ENCODE measurements at places on chromosomes 6 and 20. TPM values are rescaled to one million over a fixed set of nuclear protein-coding genes. Genes with fewer than 3 reads are reported as not detected.

- H3K36me3 ChIP-seq = no peaks in the 10 kb centered on the region
- H3K4me1 ChIP-seq = no peaks in the 10 kb centered on the region
- H3K4me3 ChIP-seq = no peak overlapping the region
Measured at GRCh38 chr6:157261606-157262005, 61.7 kb downstream of the TMEM242 start.

DNA sequence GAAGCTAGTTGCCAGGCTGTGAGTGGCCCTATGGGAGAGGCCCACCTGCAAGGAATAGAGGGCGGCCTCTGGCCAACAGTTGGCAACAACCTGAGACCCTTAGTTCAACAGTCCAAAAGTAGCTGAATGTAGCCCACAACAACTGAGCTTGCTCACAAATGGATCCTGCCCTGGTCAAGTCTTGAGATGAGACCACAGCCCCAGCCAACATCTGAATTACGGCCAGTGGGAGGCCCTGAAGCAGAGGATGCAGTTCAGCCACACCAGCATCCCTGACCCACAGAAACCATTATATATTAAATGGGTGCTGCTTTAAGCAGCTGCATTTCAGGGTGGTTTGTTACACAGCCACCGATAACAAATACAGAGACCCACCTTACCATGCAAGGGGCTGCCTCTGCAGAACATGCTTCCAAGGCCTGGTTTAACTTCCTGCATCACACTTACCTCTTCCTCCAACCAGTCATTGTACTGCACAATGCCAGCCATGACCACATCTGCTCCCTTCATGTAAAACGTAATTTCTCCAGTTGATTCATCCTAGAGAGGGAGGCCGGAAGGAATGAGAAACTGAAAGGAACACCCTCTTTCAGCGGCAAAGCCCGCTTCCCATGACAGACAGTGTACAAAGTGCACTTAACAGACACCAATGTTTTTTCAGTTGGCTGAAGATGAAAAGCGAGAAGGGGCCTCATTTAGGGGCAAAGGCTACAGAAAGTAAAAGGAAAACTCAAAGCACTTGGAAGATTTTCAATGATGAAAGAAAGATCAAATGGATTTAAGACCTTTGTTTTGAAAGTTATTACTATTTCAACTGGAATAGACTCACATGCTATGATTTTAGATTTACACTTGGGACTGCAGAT is 86.2 kb upstream of the NFATC2 start:
- peaks cover 1% of the 10 kb centered on the region for H3K36me3 ChIP-seq
- peak overlapping the region; percentile 3 for H3K27ac ChIP-seq
- H3K4me3 ChIP-seq = peak overlapping the region; percentile 44

- DNase-seq = peak; percentile 46
- H3K27me3 ChIP-seq = no peaks in the 10 kb centered on the region
- H3K27ac ChIP-seq = peak overlapping the region; percentile 94
- H3K4me3 ChIP-seq = peak overlapping the region; percentile 99
- H3K36me3 ChIP-seq = peaks cover 16% of the 10 kb centered on the region
- H3K4me1 ChIP-seq = peaks cover 54% of the 10 kb centered on the region
Measured at GRCh38 chr6:45423111-45423823, 45.5 kb upstream of the SUPT3H start.

DNA sequence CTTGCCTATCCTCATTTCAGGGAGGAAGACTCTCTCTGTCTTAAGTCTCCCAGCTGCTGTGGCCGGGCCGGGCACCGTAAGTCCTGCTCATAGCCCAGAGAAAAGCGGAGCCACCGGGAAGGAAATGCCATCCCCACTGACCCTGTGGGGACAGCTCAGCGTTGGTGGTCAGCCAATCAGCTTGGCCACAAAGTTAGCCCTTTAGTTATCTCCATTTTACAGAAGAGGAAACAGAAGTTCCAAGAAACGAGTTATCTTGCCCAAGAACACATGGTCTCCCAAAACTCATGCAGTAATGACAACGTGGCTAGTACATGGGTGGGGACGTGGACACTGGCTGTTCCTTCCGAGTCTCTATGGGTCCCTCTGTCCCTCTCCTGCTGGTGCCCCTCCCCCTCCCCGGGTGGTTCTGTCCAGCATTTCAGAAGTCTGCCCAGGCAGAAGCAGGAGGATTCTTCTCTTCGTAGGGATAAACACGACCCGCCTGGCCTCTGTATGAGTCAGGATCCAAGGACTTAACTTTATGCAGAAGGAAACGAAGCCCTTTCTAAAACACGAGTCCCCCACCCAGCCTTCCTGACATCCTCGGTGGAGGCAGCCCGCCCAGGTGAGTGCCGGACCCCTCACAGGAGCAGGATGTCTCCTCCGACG is 273.8 kb downstream of the CDH4 start:
- no peaks in the 10 kb centered on the region for H3K4me1 ChIP-seq
- no peaks in the 10 kb centered on the region for H3K27me3 ChIP-seq
- H3K36me3 ChIP-seq = no peaks in the 10 kb centered on the region
- H3K27ac ChIP-seq = no peak overlapping the region
- DNase-seq = no peak

DNA sequence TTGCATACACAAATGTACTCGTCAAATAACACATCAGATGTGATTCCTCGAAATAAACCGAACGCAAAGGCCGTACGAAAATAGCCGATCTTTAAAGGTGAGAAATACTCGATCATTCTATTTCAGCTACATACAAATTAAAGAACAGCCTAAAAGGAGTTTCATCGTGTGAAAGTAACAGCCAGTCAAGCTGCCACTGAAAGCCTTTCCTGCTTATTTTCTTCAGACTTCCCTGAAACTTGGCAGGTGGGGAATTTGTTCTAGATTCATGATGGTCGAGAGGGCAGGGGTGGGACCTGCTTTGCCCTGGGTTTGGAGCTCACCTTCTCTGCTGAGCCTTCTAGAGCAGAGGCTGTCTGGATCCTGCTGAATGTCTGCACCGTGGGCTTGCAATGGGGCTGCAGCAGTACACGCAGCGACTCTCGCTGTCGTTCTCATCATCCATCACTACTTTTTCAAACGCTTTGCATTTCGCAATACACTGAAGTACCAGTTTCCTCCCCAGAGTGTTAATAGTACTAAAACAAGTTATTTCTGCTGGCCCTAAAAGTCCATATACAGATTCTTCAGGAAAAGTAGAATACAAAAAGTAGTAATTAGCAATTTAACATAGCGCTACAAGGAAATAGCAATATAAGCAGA is 16.2 kb downstream of the FOXC1 start:
- peak overlapping the region; percentile 60 for H3K4me3 ChIP-seq
- no peak for DNase-seq
- H3K27me3 ChIP-seq = peaks cover 73% of the 10 kb centered on the region
- no peaks in the 10 kb centered on the region for H3K36me3 ChIP-seq

DNA sequence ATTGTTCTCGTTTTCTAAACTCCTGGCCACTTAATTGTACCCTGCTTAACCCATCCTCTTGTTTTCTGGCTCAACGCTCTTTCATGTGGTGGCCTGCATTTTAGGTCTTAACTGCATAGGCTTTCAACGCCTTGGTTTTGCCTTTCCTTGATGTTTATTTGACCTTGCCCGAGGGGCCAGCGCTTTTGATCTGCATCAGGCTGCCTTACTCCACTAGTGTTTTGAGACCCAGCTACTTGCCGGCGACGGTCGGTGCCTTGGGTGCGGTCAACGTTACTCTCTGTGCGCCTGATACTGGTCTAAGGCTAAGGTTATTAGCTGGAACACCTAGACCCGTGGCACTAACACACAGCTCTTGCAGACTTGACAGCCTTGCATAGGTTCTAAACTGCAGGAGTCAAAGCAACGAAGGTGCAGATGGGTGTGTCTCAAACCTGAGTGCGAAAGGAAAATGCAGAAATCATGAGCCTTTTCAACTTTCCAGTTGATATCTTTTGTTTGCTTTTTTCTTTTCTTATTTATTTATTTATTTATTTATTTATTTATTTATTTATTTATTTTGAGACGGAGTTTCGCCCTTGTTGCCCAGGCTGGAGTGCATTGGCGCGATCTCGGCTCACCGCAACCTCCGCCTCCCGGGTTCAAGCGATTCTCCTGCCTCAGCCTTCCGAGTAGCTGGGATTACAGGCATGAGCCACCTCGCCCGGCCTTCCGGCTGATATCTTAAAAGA is 138.8 kb downstream of the HFE start:
- no peaks in the 10 kb centered on the region for H3K27me3 ChIP-seq
- H3K4me1 ChIP-seq = peaks cover 22% of the 10 kb centered on the region
- H3K36me3 ChIP-seq = no peaks in the 10 kb centered on the region
- H3K27ac ChIP-seq = no peak overlapping the region

DNA sequence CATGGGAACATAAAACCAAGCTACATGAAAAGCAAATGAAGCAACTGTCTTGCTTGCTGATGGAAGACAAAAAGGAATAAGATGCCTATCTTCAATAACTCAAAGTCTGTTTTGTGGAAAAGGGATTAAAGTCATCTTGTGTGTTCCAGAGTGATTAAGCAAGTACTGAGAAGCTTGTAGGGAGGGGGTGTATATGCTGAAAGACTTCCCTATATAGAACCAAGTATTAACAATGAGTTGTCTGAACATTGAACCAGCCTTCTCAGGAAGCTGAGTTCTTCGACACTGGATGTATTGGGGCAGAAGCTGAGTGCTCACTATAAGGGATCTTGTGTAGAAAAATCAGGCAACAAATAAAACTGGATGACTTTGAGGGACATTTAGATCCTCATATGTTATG is 451.8 kb downstream of the CD83 start:
- H3K27ac ChIP-seq = no peak overlapping the region
- no peak overlapping the region for H3K4me3 ChIP-seq
- peaks cover 4% of the 10 kb centered on the region for H3K36me3 ChIP-seq
- no peak for DNase-seq
- no peaks in the 10 kb centered on the region for H3K27me3 ChIP-seq
- H3K4me1 ChIP-seq = peaks cover 6% of the 10 kb centered on the region

DNA sequence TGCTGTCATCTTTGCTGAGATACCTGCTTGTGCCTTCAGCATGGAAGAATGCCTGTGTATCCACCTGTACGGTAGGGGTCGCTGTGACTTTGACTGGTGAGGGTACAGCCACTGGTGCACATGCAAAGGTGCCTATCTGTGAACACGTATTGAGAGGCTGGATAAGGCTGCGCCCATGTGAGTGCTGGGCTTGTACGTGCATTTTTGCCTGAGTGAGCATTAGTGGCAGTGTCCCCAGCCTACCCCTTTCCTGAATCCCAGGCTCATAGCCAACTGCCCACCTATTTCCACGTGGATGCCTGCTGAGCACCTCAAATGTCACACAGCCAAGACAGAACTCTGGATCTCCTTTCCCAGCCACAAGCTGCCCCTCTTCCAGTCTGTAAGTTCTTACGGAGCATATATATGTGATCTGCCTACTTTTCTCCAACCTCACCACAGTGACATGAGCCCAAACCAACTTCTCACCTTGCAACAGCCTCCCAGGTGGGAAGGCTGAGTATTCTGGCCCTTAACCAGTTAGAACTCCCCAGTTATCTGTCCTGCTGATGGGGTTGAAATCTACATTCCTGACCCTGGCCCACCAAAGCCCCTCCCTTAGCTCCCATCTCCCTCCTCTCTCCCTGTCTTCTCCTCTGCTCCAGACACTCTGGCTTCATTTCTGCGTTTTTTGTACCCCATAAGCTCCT is 1.1 kb upstream of the SLC2A10 start:
- peaks cover 49% of the 10 kb centered on the region for H3K27me3 ChIP-seq
- no peak overlapping the region for H3K4me3 ChIP-seq
- no peak overlapping the region for H3K27ac ChIP-seq
- peaks cover 12% of the 10 kb centered on the region for H3K4me1 ChIP-seq

DNA sequence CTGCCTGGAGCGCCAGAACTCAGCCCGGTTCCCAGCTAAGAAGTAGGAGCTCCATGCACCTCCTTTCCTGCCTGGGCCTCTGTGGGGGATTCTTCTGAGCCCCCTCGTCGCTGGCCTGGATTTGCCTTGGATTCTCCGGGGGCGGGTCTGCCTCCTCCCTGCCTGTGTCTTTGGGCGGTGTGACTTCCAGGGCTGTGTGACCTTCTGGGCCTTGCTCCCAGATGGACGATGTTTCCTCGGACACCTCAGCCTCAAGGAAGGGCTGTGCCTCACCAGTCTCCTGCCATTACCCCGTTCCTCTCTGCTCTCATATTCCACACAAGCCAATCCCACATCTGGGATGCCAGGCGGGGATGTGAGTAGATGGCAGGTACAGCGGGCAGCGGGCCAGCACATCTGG is 76.8 kb downstream of the ERMARD start:
- H3K27ac ChIP-seq = no peak overlapping the region
- H3K4me3 ChIP-seq = no peak overlapping the region
- DNase-seq = no peak
- no peaks in the 10 kb centered on the region for H3K36me3 ChIP-seq
- H3K4me1 ChIP-seq = peaks cover 7% of the 10 kb centered on the region

FOXF2 gene
- not detected for total RNA-seq

PSORS1C2 gene
- not detected for total RNA-seq

RNF144B gene
- 9.4 TPM for total RNA-seq

MOG gene
- total RNA-seq = not detected

KIF13A gene
- 0.10 TPM for total RNA-seq

SLC35B2 gene
- total RNA-seq = 16.9 TPM

AKAP12 gene
- total RNA-seq = 10.6 TPM

C20orf204 gene
- total RNA-seq = 35.6 TPM
